NCI-H187 treated with DMSO at 0.1 percent for 48 hours (cell line): ENCODE measurements at places on chromosomes 16 and 17.

DNA sequence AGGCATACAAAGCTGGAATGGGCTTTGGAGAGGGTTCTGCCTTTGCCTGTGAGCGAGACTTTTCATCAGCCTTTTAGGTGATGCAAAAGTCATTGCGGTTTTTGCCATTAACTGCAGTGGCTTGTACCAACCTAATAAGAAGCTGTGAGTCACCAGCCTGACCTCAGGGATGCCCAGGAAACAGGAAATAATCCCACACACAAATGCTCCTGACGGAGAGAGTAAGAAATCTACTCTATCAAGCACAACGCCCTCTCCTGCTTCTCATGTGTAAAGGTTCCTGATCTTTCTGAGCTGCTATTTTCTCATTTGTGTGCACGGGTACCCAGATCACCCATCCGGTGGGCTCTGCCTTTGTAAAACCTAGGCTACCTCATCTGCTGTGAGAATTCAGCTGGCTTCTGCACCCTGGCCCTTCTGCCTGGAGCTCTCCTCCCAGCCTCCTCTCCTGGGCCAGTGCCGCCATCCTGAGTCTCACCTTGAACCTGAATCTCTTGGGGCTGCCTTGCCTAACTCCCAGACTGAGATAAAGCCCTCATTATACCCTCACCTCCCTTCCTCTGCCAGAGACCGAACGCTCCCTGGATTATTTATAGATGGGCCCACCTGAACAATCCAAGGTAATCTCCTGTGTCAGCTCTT lies 299.7 kb downstream of the C16orf95 start:
- no peak for DNase-seq

DNA sequence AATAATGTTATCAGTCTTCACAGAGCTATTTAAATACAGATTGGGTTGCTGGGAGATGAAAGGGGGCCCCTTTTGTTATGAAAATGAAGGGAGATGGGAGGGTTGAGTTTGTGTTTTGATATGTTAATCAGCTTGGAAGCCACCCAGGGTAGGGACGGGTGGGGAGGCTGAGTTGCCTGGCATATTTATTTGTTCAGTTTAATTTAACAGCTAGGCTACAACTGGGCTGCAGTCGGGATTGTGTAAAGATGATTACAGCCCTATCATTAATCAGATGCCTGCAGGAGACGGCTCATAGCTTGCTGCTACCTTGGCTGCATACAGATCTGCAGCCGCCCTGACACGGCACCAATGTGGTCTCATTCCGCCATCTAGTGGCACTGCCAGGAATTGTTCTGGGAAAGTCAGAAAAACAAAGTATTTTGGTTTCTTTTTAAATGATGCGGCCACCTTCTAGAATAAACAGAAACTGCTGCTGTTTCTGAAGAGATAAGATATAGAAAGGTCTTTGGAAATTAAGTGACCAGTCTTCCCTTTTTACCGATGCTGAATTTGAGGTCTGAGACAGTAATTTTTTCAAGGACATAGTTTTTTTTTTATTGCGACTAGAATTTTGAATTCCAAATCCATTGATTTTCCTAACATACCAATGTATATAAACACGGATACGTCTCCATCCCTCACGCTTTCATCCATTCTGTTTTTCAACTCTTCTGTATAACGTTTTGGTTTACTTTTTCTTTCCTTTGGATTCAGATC lies 458.0 kb upstream of the ASIC2 start:
- DNase-seq: no peak

GRCh38 chr16:24851700-24852099 lies 5.9 kb downstream of the SLC5A11 start:
- DNase-seq: no peak

DNA sequence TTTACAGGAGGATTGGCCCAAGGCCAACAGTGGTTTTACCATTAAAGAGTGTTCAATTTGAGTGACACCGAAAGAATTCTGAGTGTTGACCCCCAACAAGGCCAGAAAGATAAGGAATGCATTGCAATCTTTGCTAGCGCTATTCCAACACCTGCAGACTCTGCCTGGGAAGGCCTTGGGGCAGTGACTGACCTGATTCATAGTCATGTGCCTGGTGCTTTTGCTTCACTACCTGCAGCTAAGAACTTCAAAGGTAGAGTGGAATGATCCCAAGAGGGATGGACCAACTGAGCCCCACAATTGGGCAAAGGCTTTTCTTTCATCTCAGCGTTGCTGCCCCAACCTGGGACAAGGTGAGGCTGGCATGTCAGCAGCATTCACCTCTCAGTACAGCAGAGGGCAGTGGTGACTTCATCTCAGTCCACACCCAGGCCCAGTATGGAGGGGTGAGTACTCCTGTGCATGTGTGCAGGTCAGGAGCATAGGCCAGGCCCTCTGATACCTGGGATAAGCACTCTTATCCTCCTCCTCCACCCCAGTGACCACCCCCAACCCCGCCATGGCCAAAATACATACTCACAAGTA lies 149.6 kb upstream of the GNAO1 start:
- no peak for DNase-seq

GRCh38 chr17:49297141-49297540 lies 64.9 kb downstream of the ZNF652 start:
- DNase-seq: no peak

DNA sequence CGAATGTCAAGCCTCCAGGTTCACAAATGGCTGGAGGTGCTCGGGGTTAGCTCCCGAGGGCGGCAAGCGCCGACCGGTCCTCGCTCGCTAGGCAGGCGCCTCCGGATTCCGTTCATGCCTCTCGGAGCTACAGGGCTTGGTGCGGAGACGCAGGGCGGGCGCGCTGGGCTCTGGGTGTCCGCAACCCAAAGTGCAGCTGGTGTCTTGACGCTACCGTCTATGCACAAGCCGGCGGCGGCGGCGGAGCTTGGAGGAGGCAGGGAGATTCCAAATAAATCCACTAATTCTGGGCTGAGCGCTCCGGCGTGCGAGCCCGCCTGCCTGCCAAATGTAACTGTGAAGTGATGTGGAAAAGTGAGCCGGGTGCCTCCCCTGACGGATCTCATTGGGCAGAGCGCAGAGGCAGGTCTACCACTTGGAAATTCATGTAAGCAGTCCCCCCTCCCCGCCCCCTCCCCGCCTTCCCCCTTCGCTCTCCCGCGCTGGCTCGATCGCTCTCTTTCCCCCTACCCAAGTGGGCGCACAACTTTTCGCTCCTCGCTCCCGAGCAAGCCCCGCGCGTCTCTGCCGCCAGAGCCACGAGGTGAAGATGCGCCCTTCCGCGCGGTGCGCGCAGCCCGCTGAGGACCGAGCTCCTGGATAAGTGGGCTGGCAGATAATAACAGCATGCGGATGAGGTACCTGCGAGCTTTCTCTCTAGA lies at the start of gene CDH8:
Gene CDH8, minus strand, starts transcription at position 338 of the 701 bp plus-strand sequence. CDS start 15,035 bp downstream, outside the sequence.
- DNase-seq: no peak

DNA sequence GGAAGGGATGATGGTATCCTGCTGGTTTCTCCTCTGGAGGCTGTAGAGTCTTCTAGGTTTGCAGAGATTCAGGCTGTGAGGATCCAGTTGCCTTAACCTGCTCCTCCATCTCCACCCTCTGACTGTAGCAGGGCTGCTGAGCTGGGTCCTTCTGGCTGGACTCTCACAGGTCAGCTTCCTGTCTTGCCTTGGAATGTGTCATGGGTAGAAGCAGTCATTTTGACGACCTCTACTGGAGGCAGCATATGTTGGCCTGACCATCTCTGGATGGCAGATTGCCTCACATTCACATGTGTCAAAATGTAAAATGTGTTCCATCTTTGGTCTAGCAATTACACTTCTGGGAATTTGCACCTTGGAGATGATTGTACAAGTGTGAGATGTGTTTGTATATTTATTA lies 504.4 kb upstream of the EEF2KMT start:
- DNase-seq: no peak

DNA sequence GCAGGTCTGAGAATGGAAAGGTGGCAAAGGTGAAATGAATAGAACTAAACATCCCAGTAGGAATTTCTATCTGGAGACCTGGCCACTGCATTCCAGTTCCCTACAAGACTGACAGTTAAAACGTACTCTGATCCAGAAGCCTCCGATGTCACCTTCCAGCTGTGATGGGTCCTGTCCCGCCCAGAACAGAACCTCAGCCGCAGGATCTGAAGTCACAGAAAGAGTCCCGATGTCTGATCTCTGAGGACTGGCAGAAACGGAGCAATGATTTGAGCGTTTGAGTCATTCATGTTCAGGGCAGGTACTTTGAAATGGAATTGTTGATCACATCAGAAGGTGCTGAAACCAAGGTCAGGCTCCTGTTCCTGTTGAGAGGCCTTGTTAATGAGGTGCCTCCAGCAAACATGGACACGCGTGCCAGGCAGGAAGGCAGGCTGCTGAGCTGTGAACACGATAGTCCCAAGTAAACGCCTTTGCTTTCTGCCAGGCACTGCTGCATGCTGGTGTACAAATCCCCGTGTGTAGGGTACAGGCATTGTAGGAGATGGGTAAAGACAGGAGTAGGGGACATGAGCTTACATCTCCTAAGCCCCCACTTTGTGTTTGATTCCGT lies 61.4 kb downstream of the VAT1L start:
- no peak for DNase-seq

DNA sequence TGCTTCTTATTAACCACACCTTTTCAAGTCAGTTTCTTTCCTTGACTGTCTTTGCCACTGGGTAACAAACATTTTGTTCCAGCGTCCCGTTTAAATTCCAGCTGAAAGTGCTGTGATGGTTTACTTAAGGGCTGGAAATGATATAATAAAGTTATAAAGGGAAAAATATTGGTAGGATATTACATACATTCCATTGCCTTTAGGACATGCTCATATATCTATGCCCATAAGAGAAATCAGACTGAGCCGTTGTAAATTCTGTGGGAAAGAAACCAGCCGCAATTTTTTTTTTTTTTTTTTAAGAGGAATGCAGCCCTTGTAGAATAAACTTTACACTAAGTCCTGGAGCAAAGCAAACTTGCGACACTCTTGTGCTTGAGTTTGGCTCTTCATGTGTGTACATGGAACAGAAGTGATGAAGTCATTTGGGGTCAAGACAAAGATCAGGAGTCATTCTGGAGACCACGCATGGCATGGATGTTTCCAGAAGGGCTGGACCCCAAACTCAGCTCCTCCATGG lies 210.9 kb downstream of the XYLT1 start:
- DNase-seq: no peak

GRCh38 chr16:56266641-56267607 lies 75.6 kb downstream of the GNAO1 start:
- no peak for DNase-seq

DNA sequence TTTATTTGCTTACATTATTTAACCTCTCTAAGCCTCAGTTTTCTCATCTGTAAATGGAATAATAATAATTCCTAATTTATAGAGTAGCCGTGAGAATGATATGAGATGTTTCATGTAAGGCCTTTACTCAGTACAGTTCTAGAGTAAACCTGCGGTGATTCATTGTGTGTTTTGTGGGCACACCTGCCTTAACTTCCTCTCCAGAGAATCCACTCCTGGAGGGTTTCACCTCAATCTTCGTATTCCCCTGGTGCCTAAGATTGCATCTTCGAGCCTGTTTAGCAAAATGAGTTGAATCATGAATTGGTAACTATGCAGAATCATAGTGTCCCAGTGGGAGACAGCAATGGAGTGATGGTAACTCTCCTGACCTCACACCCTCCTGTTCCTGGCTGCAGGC lies 52.3 kb downstream of the DNAH2 start:
- no peak for DNase-seq

GRCh38 chr17:50200457-50201275 lies 765 bp downstream of the COL1A1 start:
- DNase-seq: no peak

GRCh38 chr17:15273141-15273793 lies 8.1 kb upstream of the PMP22 start:
- DNase-seq: no peak

DNA sequence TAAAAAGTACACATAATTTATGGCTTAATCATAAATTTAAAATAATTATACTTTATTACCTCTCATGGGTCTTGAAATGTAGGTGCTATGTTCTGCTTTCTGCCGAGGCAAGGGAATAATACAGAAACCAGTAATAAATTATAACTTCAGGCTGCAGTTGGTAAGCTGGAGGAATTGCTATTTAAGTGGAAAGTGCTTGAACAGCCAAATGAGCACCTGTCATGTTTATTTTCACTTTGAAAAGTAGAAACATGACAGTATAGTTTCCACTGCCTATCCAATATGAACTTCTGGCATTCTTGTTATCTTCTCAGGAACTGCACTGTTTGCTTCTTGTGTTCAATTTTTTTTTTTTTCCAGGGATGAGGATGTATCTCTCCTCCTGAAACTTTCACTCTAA lies 146.0 kb downstream of the FTO start:
- no peak for DNase-seq

DNA sequence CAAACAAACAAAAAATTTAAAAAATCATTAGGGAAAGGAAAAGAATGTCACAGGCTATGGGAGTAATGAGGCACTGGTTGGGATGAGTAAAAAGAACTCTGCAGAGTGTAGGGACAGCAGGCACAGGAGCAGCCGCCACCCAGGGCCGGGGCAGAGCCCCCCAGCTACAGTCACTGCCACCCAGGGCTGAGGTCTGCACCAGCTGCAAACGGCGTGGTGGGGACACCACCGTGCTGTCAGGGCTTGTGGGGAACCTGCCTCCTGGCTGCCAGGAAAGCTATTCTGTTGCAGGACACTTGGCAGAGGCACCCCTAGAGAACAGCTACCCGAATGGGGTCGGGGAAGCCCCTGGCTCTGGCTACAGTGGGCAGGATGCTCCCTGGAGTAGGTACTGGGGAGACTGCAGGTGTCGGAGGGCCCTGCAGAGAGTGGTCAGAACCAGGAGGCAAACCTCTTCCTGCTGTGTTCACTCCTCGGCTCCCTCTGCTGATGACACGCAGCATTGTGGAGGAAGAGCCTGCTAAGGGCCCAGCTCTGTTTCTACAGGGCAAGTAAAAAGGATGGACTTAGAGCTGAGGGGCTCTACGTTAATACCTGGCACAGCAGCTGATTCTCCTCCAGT lies 32.3 kb upstream of the CAPN15 start:
- no peak for DNase-seq

DNA sequence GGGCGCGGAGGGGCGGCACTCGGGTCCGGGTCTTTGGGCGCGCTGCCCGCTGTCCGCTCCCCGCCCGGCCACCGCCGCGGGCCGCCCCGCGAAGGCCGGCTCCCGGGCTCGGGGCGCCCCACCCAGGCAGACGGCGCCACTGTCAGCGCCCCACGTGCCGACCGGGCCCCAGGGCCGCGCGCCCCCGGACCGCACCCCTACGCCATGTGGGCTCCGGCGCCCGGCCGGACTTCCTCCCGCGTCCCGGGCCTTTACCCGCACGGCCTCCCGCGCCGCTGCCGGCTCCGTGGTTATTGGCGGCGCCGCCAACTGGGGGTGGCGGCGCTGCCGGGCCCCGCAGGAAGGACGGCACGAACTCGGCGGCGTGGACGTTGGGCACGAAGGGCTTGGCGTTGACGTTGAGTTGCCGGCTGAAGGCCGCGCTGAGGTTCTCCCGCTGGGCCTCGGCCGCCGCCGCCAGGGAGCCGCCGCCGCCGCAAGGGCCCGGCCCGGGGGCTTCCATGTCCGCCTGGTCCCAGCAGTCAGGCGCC lies 577 bp downstream of the GSPT1 start:
- DNase-seq: no peak

DNA sequence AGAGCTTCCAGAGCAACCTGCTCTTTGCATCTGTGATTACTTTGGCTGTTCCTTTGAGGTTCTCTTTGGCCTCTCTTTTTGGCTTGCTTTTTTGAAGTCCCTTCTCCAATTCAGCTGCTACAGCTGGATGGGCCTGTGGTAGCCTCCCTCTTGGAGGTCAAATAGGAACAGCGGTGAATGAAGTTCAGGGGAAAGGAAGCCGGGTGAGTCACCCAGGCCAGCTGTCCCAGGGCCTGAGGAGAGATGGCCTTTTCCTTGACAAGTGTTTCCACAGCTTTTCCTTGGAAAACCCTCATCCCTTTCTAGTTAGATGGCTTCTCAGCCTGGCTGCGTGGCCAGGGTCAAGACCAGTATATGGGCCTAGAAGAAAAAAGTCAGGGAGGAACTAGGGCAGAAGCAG lies 103.1 kb downstream of the STX8 start:
- no peak for DNase-seq
